Neural progenitor cell (in vitro differentiated cells): ENCODE measurements at places on chromosomes 13 and 19.

GRCh38 chr13:103883164-103883563 is 816.9 kb upstream of the SLC10A2 start:
- DNase-seq: peak; percentile 83

DNA sequence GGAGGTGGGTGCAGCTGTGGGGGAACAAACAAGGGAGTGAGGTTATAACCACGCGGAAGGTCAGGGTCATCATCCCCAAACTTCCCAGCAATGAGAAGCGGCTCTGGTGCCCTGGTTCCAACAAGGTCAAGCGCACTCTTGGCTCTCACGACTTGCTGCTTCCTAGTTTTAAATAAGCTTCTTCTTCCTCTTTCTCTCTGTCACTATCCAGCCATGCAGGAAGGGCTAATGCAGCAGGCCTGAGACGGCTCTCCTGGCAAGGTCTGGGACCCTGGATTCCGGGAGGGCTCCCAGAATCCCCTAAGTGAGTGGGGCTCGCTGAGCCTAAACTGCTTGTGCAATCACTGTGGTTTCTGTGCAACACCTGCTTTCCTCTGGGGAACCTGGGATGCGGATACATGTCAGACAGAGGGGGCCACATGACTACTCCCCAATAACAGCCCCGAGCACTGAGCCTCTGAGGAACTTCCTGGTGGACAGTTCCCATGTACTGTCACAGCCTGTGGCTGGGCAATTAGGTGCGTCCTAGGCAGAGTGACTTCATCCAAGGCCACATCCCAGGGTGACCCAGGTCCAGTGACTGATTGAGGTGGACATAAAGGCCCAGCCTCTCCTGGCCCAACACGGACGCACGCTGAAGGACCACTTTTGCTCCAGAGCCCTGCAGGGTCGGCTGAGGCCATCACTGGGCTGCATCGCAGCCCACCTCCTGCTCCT is 24.2 kb downstream of the VRK3 start:
- DNase-seq: no peak

- no peak for DNase-seq
These were observed 235.2 kb downstream of the SLITRK5 start for GRCh38 chr13:87906411-87906810.

- DNase-seq: no peak
These were observed 19.4 kb downstream of the TSHZ3 start for GRCh38 chr19:31329819-31330218.

DNA sequence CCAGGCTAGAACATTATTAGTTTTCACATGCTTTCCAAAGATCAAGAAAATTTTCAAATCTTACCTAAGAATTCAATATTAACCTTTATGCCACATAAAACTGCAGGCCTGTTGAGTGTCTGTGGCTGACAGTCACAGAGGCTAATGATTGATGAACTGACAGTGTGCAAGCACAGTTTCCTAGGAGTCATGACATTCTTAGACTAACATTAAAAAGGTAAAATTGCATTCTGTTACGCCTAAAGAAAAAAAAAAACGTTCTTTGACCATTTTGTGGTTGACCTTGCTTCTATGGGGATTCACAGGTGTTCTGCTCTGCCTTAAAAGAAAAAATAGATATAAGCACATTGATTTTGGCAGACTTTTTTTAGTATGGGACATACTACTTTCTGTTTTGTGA is 1776.2 kb downstream of the PCDH9 start:
- DNase-seq: no peak

DNA sequence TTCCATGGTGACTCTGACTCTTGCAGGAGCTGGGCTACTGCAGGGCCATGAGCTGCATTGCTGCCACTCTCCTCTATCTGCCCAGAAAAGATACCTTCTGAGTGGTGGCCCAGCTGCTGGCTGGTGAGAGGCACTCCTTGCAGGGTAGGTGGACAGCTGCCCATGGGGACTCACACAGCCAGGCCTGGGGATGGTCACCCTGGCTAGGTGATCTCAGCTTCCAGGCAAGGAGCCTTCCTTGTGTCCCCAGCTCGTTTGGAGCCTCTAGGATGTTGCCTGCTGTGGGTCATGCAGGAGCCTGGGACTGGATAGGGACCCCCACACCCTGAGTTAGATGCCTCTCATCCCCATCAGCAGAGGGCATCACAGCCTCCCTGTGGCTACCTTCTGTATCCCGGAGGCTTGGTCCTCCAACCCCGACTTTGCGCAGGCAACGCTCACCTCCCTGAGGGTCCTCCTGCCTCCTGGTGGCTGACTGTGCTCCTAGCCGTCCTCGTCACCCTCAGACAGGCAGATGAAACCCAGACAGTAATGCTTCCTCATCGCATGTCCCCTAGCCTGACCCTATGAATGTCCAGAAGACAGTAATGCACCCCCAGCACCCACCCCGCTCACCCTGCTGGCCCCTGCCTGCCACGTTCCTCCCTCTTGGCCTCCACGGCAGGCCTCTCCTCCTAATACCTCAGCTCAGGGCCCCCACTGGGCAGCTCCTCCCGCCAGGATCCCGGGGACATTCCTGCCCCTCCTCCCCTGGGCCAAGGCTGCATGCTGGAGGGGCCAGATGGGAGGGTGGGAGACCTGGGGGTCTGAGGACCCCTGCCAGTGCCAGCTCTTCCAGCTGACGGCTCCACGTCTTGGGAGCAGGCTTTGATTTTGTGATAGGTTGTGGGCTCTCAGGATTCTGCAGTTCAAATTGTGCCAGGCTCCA is 13.6 kb upstream of the ZNF14 start:
- DNase-seq: no peak

- DNase-seq: no peak
These were observed 4.6 kb upstream of the LYPD5 start for GRCh38 chr19:43806848-43807247.

DNA sequence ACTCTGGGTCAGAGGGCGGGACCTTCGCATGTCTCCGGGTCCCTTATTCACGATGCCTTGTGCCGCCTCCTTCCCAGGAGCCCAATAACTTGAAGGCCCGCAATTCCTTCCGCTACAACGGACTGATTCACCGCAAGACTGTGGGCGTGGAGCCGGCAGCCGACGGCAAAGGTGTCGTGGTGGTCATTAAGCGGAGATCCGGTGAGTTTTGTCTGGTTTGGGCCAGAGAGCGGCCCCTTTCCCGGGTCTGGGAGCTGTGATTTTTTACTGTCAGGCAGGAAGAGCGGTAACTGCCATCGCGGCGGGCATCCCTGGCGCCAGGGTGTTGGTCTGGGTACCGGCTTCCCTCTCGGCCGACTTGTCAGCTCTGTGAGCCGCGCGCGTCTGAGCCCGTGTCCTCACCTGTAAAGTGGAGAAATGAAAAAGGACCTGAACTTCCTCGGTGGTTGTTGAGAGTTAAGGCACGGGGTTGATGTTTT is 800 bp downstream of the RPL28 start:
- DNase-seq: no peak

DNA sequence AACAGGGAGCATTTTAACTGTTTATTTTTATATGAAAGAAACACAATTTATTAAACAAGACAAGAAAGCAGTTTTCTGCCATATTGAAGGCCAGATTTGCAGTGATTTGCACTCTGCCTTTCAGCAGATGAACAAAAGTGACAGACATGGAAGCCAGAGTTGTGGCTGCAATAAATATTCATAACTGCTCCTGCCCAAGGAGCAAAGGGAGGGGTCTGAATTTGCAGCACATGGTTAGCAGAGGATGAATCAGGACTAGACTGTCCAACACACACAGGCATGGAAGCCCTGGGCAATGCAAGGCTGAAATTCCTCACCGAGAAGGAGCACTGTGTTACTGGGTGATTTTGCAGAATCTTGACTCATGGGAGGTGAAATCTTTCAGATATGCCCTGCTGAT is 418.2 kb downstream of the DCT start:
- no peak for DNase-seq

DNA sequence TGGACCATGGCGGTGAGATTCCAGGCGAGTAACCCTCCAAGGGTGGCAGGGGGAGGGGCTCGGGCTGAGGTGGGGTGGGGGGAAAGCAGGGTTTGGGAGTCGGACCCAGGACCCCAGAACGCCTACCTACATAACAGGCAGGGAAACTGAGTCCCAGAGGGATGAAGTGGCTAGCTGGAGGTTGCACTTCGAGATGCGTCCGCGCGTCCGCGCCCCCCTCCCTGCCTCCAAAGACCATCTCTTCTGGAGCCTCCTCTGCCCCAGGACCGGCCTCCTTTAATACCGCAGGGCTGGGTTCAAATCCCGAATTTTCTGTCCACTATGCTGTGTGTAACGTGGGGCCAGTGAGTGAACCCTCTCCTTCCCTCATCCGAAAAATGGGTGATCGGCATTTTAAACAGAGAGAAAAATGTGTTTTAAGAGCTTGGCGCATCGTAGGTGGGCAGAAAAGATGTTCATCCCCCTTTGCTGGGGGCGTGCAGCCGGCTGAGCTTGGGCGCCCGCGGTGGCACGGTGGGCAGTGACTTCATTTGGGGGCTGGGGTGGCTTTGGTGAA is 13.8 kb downstream of the TJP3 start:
- DNase-seq: no peak

DNA sequence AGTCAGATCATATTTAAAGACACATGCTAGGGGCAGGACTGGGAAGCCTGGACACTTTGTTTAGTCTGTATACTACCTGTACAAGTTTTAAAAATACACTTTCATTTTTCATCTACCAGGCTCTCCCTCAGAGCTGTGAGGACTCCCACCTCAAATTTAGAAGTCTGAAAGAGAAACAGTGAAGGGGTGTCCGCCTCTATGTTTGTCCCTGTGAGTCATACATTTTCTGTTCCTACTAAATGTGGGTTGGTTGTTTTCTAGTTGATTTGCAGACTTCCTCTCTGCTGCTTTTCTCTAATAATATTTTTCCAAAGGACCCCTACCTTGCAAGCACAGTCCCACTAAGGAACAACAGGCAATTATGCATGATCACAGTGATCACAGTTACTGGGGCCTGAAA is 110.5 kb downstream of the ENOX1 start:
- no peak for DNase-seq

- DNase-seq: peak; percentile 88
These were observed 11.9 kb downstream of the LTBP4 start for GRCh38 chr19:40612831-40613689.

GRCh38 chr19:42199440-42200115 is 17.9 kb downstream of the DEDD2 start:
- no peak for DNase-seq

DNA sequence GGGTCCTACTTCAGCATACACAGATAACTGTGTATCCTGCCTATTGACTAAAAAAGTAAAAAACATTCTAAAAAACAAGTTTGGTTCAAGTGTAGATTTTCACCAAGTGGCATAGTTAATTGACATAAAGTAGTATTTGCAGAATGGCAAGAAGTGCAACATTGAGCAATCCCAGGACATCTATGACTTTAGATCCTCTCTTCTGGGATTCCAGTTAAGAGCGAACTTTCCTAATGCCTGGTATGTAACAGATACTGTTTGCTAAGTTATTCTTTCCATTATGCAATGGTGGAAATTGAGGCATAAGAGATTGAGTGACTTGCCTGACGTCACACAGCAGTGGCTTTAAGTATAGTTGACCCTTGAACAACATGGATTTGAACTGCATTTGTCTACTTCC is 96.1 kb downstream of the ZMYM2 start:
- DNase-seq: no peak

GRCh38 chr19:1220477-1220930 is 14.9 kb downstream of the STK11 start:
- DNase-seq: no peak

DNA sequence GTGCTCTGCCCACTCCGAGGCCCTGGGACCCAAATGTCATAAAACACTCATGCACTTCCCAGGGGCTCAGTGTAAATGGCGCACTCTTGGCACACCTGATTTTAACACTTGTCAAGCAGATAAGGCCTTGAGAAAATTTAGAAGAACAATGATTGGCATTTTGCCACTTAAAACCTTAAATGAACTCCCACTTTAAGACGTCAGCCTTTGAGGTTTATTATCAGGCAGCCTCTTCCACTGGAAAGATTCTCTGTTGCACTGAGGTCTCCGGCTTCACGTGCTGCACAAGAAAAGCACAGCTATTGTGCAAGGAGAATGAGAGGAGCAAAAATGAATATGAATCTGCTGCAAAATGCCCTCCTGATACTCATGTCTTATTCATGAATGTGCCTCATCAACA is 38.5 kb upstream of the ATP11A start:
- no peak for DNase-seq

DNA sequence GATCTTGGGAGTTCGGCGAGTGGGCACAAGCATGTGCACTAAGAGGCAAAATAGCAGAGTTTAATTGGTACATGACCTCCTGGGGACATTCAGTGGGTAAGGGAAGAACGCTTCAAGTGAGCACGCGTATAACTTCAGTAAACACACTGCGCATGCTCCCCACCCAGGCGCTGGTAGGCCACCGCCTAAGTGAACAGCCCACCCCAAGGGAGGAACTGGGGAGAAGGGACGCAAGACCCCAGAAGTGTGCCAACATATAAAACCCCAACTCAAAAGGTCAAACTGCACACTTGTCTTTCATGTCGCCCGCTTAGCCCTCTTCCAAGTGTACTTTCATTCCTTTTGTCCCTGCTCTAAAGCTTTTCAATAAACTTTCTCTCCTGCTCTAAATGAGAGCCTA is 10.5 kb upstream of the NTN5 start:
- no peak for DNase-seq

- peak; percentile 77 for DNase-seq
These were observed 21.9 kb downstream of the GRIN2D start for GRCh38 chr19:48415395-48415794.

DNA sequence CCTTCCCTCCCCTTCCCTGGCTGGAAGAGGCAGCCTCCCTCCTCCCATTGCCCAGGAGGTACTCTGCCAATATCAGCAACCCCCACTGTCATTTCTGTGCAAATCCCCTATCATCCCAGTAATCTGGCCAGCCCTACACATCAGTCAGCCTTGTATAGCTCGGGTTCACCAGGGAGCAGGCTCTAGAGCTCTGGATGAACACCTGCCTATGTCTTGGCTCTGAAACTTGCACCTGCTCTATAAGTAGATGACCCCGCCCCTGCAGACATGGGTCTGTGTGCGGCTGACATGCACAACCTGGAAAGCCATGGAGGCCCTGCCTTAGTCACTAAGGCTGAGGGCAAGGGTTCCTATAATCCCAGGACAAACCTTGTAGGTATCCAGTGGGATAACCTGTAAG is 1042.9 kb downstream of the UQCRFS1 start:
- DNase-seq: peak; percentile 10

DNA sequence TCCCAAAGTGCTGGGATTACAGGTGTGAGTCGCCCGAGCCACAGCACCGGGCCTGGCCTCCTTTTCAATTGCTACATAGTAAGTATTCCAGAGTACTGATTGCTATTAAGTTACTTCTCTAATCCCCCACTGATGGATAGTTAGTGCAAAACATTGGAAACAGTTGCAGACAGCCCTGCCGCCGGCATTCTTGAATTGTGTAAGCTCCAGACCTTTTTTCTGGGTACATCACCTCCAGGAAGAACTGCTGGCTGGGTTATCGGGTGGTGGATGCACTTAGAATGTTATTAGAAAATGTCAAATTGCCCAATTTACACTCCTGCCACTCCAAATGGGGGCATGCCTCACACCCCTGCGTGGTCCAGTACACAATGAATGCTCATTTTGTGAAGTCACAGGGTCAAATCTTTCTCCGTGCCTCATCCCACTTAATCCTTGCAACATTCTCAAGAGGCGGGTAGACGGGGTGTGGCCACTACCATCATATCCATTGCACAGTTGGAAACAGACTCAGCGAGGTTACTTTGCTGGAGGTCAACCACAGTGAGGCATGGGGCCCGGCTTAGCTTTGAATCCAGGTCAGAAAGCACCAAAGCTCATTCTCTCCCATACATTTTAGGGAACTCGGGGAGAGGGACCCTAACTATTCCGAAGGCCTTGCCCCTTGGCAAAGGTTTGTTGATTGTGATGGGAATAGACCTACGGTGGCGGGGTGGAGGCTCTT is 1.0 kb upstream of the KDM4B start:
- peak; percentile 27 for DNase-seq

GRCh38 chr13:79197933-79198332 is 208.1 kb downstream of the RBM26 start:
- peak; percentile 18 for DNase-seq

- no peak for DNase-seq
These were observed 9.5 kb downstream of the SNRNP70 start for GRCh38 chr19:49094505-49095482.
